Daoy (cell line): ENCODE measurements at places on chromosomes 6 and 20. TPM values are rescaled to one million over a fixed set of nuclear protein-coding genes. Genes with fewer than 3 reads are reported as not detected.
A peak's percentile ranks its signal among the peaks of the same experiment; 100 is the strongest.

The ADAM33 gene
- total RNA-seq: not detected in 2 replicates

The GJA10 gene
- not detected in 2 replicates for total RNA-seq

The FILIP1 gene
- 0.40 TPM in 1 of 2 replicates, not detected in the other for total RNA-seq

The SMLR1 gene
- not detected in 2 replicates for total RNA-seq

The PDSS2 gene
- 6.5 and 9.2 TPM in 2 replicates for total RNA-seq

The SLC22A7 gene
- not detected in 2 replicates for total RNA-seq

The TTK gene
- total RNA-seq: 153 and 180 TPM in 2 replicates

The PTCRA gene
- total RNA-seq: not detected in 2 replicates

The NOL4L gene
- total RNA-seq: 11.3 and 11.8 TPM in 2 replicates

The ELOVL2 gene
- 11.3 and 11.5 TPM in 2 replicates for total RNA-seq

The KIF13A gene
- 18.1 and 23.0 TPM in 2 replicates for total RNA-seq

The TRDN gene
- total RNA-seq: 0.06 TPM in 1 of 2 replicates, not detected in the other

The TMEM170B gene
- total RNA-seq: 5.2 and 5.8 TPM in 2 replicates

The DCBLD1 gene
- total RNA-seq: 21.0 and 32.6 TPM in 2 replicates

The ENPP1 gene
- total RNA-seq: 5.3 and 5.4 TPM in 2 replicates

- peak; percentile 1 for DNase-seq
These were observed 368.5 kb upstream of the EPHA7 start for GRCh38 chr6:93787841-93788240.

DNA sequence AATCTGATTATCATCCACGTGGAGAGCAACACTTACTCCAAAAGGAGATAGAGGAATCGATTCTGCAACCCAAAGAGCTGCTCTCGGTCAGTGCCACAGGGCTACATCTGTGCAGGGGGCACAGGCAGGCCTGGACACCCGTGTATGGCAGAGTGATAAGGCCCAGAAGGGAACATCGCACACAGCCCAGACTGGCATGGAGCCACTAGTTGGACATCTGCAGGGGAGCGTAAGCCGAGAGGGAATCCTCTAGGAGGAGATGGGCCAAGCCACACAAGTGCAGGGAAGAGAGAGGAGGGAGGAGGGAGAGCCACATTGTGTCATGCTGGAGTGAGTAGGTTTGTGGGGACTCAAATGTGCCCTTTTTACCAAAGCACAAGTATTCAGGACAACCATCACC, 50.4 kb upstream of the ENTPD6 start:
- DNase-seq: no peak

DNA sequence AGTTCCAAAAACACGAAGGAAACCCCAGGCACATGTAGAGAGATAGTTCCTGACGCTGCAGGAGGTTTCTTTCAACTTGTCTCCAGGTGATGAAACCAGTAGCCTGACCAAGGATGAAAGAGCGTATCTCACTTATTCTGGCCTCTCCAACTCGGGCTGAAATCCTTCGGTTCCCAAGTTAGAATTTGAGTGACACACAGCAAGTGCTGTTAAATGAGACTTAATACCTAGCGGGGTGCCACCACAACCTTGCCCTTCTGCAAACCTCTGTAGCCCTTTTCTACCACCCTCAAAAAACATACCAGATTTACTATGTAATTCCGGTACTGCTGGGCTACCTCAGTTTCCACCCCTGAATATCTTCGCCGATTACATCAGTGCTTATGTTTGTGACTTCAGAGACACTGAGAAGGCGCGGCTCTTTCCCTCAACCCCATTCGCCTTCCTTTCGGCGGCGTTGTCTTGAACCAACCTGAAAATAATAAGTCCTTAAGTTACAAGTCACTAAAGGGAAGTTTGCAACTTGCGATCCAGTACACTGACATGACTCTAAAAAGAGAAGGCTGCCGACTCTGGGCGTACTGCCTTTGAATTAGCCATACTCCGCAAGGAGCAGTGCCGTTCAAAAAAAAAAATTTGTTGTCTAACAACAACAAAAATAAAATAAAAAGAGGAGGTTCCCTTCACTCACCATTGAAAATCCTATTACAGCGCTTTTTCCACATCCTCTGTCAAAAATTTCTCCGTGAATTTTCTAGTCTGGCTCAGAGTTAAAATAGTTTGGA, 194.9 kb upstream of the ZNF184 start:
- DNase-seq: peak; percentile 42

DNA sequence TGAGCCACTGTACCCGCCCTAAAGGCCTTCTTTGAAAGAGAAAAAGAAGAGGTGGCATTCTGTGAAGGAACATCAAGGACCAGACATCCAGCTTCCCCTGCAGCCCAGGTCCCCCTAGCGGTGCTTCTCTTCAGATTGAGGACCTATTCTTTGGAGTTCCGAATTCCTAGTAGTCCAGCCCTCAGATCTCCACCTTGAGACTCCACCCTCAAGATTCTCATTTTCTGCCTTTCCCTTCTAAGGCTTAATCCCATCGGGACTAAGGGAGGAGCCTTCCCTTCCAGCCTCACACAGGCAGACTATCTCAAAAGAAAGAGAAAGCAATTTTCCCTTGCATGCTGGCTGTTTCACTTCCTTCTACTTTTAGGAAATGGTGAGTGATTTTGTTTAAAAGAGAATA, 32.5 kb downstream of the MUC22 start:
- DNase-seq: peak; percentile 66

GRCh38 chr6:164168595-164168994, 754.1 kb downstream of the QKI start:
- DNase-seq: no peak

GRCh38 chr6:22029171-22029570, 267.7 kb downstream of the PRL start:
- DNase-seq: no peak

DNA sequence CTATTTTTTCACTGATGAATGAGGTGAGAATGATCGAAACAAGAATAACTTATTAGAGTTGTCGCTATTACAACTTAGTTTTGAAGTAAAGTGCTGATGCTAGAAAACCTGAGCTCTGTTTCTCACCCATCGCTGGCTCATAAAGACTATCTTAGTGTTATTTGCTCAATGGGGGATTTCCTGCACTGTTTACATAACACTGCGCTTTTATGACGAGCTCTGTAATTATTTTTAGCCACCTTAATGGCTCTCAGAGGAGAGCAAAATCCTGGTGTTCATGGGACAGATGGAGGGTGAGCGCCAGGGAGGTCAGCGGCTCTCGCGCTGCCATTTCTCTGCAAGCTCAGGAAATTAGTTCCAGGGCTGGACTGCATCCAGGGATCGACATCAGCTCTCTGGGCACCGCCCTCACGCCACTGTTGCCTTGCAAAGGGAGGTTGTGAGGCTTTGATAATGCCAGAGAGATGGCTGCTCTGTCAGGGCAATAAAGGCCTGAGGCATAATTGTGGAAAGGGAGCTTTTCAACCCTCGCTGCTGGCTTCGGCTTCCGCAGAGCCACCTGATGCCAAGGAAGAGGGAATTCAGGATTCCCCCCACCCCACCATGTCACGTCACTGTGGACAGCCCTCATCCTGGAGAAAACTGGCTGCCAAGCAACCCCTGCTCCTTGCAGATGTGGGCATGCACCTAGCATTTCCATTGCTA, 72.0 kb downstream of the DACT2 start:
- DNase-seq: peak; percentile 28

GRCh38 chr6:79138146-79138545, 60.1 kb upstream of the PHIP start:
- DNase-seq: no peak

GRCh38 chr6:7998103-7998725, 66.0 kb downstream of the BLOC1S5 start:
- DNase-seq: no peak

- no peak for DNase-seq
These were observed 3.7 kb upstream of the FAXC start for GRCh38 chr6:99353126-99353525.

DNA sequence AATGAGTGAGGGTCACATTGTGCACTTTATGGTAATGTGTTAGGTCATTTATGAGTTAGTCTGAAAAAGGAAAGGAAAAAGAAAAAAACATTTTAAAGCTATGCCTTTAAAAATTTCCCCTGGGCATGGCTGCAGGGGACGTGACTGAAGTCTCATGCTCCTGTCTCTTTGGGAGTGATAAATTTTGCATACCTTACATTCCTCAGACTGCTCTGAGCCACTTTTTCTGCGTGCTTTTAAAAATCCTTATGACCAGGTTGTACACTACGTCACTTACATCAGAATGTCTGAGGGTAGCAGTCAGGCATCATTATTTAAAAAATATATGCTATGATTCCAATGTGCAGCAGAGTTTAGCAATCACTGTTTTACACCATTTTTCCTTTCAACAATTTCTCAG, 121.2 kb downstream of the RFPL4B start:
- no peak for DNase-seq

GRCh38 chr20:33704197-33704924, 15.7 kb downstream of the PXMP4 start:
- no peak for DNase-seq

GRCh38 chr20:37810027-37810426, 92.9 kb upstream of the VSTM2L start:
- DNase-seq: no peak

DNA sequence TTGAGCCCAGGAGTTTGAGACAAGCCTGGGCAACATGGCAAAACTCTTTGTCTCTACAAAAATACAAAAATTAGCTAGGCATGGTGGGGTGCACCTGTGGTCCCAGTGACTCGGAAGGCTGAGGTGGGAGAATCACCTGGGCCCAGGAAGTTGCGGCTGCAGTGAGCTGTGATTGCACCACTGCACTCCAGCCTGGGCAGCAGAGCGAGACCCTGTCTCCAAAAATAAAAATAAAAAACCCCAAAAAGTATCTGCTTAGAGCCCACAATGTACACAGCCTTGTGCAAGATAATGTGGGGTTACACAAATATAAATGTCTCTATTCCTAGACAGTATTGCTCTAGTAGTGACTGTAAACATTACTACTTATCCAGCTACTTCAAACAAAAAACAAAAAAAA, 5.9 kb downstream of the ESF1 start:
- DNase-seq: no peak

- DNase-seq: no peak
These were observed 253.8 kb downstream of the NKAIN2 start for GRCh38 chr6:124057461-124057860.

- DNase-seq: no peak
These were observed 703.7 kb downstream of the MAFB start for GRCh38 chr20:39985271-39985827.

- DNase-seq: no peak
These were observed 20.0 kb downstream of the MC3R start for GRCh38 chr20:56268536-56268935.

- no peak for DNase-seq
These were observed 316.4 kb downstream of the RNF144B start for GRCh38 chr6:18703546-18703945.

GRCh38 chr6:37794825-37795224, 24.7 kb upstream of the ZFAND3 start:
- DNase-seq: no peak

DNA sequence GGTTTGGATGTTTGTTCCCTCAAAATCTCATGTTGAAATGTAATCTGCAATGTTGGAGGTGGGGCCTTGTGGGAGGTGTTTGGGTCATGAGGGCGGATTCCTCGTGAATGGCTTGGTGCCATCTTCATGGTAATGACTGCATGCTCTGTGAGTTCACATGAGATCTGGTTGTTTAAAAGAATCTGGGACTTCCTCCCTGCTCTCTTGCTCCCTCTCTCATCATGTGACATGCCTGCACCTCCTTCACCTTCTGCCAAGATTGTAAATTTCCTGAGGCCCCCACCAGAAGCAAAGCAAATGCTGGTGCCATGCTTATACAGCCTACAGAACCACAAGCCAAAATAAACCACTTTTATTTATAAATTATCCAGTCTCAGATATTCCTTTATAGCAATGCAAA, 250.3 kb upstream of the PLN start:
- DNase-seq: peak; percentile 13

GRCh38 chr20:43923917-43924316, 9.3 kb downstream of the TOX2 start:
- DNase-seq: no peak

DNA sequence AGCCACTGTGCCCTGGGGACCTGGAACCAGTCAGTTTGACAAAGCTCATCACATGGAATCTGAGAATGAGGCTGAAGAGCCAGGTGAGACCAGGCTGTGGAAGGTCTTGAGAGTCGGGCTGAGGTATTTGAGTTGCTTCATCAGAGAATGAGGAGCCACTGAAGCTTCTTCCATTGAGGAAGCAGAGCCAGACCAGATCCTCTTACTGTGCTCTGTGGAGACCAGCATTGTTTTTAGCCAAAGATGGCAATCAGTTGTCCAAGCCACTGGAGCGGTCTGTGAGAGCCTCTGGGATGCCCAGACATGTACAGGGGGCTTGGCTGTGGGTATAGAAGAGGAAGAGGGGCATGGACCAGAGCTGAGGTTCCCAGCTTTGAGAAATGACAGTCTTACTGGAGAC, 6.1 kb upstream of the EPB41L1 start:
- DNase-seq: no peak
